ENCODE measurements at places on chromosomes 2 and 18.

DNA sequence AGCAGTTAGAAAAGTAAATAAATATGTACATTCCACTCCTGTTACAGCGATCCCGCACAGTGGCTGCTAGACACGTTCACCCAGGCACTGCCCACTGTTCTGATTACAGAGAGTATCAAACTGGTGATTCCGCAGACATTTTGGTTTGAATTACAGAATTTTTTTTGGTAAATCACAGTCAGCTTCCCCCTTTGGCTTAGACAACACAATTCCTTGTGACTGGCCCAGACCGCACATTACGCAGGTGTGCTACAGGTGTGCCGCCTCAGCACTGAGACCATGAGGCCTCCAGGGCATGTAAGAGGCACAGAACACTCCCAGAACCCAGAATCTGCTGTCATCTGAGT, 112.3 kb downstream of the PXDN start:
- H3K27me3 ChIP-seq: peaks cover 3% of the 10 kb centered on the region
- H3K36me3 ChIP-seq: no peaks in the 10 kb centered on the region
- H3K27ac ChIP-seq: no peak overlapping the region
- no peaks in the 10 kb centered on the region for H3K4me1 ChIP-seq
- no peak for DNase-seq

GRCh38 chr18:5895876-5896740, 786 bp upstream of the TMEM200C start:
- DNase-seq: no peak
- H3K27ac ChIP-seq: no peak overlapping the region
- H3K4me3 ChIP-seq: no peak overlapping the region

GRCh38 chr18:29982218-29982617, 1060.3 kb downstream of the DSC3 start:
- H3K27me3 ChIP-seq: no peaks in the 10 kb centered on the region
- H3K4me1 ChIP-seq: no peaks in the 10 kb centered on the region

- H3K4me1 ChIP-seq: peaks cover 5% of the 10 kb centered on the region
- no peak for DNase-seq
- no peak overlapping the region for H3K4me3 ChIP-seq
- H3K27me3 ChIP-seq: no peaks in the 10 kb centered on the region
Observed at GRCh38 chr2:238142382-238143205, 4.1 kb downstream of the KLHL30 start.

- peaks cover 37% of the 10 kb centered on the region for H3K4me1 ChIP-seq
- no peak overlapping the region for H3K4me3 ChIP-seq
- DNase-seq: no peak
- H3K27ac ChIP-seq: no peak overlapping the region
- peaks cover 29% of the 10 kb centered on the region for H3K36me3 ChIP-seq
- H3K27me3 ChIP-seq: no peaks in the 10 kb centered on the region
Observed at GRCh38 chr2:190678444-190679162, 29.7 kb downstream of the NAB1 start.

GRCh38 chr18:51430538-51430937, 233.1 kb upstream of the MEX3C start:
- no peak overlapping the region for H3K4me3 ChIP-seq
- no peaks in the 10 kb centered on the region for H3K36me3 ChIP-seq
- DNase-seq: no peak
- H3K4me1 ChIP-seq: peaks cover 15% of the 10 kb centered on the region

GRCh38 chr2:51997571-51997970, 965.6 kb upstream of the NRXN1 start:
- no peak overlapping the region for H3K4me3 ChIP-seq
- no peaks in the 10 kb centered on the region for H3K36me3 ChIP-seq

GRCh38 chr2:196604196-196604595, 35.3 kb upstream of the CCDC150 start:
- no peak overlapping the region for H3K4me3 ChIP-seq
- H3K4me1 ChIP-seq: no peaks in the 10 kb centered on the region
- H3K36me3 ChIP-seq: no peaks in the 10 kb centered on the region
- peaks cover 6% of the 10 kb centered on the region for H3K27me3 ChIP-seq

- H3K36me3 ChIP-seq: no peaks in the 10 kb centered on the region
- no peak overlapping the region for H3K4me3 ChIP-seq
- DNase-seq: no peak
- no peaks in the 10 kb centered on the region for H3K27me3 ChIP-seq
Observed at GRCh38 chr18:37285825-37286224, 279.8 kb downstream of the CELF4 start.

DNA sequence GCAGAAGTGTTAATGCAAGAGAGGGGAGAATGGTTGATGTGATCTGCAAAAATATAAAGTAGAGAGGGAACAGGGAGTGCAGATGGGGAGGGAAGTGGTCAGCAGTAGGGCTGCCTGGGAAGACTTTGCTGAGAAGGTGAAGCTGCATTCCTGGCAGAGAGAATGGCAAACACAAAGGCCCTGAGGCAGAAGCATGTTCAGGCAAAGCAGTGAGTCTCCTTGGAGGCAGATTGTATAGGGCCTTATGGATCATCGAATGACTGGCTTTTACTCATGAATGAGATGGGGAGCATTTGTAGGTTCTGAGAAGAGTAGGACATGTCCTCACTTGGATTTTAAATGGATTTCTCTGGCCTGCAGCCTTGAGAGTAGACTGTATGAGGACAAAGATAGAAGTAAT, 9.5 kb downstream of the ITGA6 start:
- peaks cover 6% of the 10 kb centered on the region for H3K27me3 ChIP-seq
- DNase-seq: no peak
- peaks cover 54% of the 10 kb centered on the region for H3K4me1 ChIP-seq
- H3K36me3 ChIP-seq: peaks cover 4% of the 10 kb centered on the region
- no peak overlapping the region for H3K27ac ChIP-seq

- no peaks in the 10 kb centered on the region for H3K36me3 ChIP-seq
- no peak overlapping the region for H3K27ac ChIP-seq
- no peaks in the 10 kb centered on the region for H3K27me3 ChIP-seq
Observed at GRCh38 chr18:42401131-42401673, 446.2 kb downstream of the PIK3C3 start.

GRCh38 chr2:38109732-38110181, 33.8 kb upstream of the CYP1B1 start:
- DNase-seq: no peak
- H3K36me3 ChIP-seq: no peaks in the 10 kb centered on the region
- no peak overlapping the region for H3K4me3 ChIP-seq

DNA sequence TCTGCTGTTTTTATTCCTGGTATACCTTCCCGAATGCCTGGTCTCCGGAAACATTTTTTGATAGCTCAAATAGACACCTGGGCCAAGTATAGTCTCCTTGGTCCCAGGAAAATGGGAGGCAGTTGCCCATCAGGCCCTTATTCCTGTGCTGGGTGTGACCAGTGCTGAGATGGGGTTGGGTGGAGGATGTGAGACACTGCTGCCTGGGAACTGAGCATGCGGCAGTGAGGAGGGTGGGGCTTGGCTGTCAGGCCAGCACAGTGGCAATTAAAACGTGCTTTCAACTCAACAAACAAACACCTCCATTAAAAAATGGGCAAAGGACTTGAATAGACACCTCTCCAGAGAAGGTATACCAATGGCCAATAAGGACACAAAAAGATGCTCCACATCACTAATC, 12.5 kb downstream of the KLHL29 start:
- no peak for DNase-seq
- H3K4me1 ChIP-seq: peaks cover 10% of the 10 kb centered on the region
- H3K4me3 ChIP-seq: no peak overlapping the region

GRCh38 chr2:141889788-141890187, 241.0 kb downstream of the LRP1B start:
- no peak overlapping the region for H3K27ac ChIP-seq
- H3K27me3 ChIP-seq: no peaks in the 10 kb centered on the region
- H3K4me3 ChIP-seq: no peak overlapping the region
- no peak for DNase-seq
- no peaks in the 10 kb centered on the region for H3K36me3 ChIP-seq
- no peaks in the 10 kb centered on the region for H3K4me1 ChIP-seq

GRCh38 chr2:72891091-72891818, 4.0 kb downstream of the SPR start:
- no peak for DNase-seq
- peaks cover 4% of the 10 kb centered on the region for H3K4me1 ChIP-seq

DNA sequence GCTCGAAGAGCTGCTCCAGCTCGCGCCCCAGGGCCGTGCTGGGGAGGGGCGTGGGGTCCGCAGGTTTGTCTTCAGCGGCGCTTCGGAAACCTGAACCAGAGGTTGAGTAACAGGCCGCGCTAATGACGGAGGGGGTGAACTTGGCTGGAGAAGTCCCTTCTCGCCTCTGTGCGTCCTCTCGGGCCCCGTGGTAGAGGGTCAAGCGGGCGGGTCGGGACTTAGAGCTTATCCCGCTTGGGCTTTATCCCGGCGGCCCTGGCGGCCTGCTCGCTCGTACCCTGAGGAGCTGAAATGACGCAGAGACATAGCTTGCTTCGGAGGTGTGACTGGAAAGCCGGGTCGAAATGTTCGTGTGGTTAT, 479 bp downstream of the RNMT start:
- peak; percentile 45 for DNase-seq
- peaks cover 61% of the 10 kb centered on the region for H3K4me1 ChIP-seq
- H3K36me3 ChIP-seq: peaks cover 44% of the 10 kb centered on the region
- H3K4me3 ChIP-seq: peak overlapping the region; percentile 88

- no peaks in the 10 kb centered on the region for H3K4me1 ChIP-seq
- DNase-seq: no peak
- no peak overlapping the region for H3K4me3 ChIP-seq
- no peak overlapping the region for H3K27ac ChIP-seq
- H3K27me3 ChIP-seq: no peaks in the 10 kb centered on the region
Observed at GRCh38 chr2:237355701-237356100, 58.3 kb downstream of the COL6A3 start.

GRCh38 chr2:68789603-68790002, 55.0 kb downstream of the ARHGAP25 start:
- DNase-seq: no peak
- H3K27ac ChIP-seq: no peak overlapping the region
- H3K4me1 ChIP-seq: peaks cover 28% of the 10 kb centered on the region
- peaks cover 45% of the 10 kb centered on the region for H3K36me3 ChIP-seq
- no peaks in the 10 kb centered on the region for H3K27me3 ChIP-seq

DNA sequence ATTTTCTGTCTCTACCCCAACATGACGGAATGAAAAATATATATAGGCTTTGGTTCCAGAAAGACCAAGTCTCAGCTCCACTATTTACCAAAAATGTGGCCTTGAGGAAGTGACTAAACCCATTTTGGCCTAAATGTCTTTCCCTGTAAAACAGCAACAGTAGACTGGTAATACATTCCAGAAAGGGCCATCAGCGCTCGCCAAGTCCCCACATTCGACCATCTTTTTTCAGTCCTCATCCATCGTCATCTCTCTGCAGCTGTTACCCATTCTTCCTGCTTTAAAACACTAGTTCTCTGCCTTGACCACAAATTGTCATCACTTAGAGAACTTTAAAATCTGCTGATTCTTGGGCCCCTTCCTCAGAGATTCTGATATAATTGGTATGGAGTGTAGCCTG, 183.8 kb upstream of the CTAGE1 start:
- no peak for DNase-seq
- no peak overlapping the region for H3K27ac ChIP-seq
- no peaks in the 10 kb centered on the region for H3K4me1 ChIP-seq
- no peaks in the 10 kb centered on the region for H3K36me3 ChIP-seq
- H3K27me3 ChIP-seq: peaks cover 5% of the 10 kb centered on the region
- H3K4me3 ChIP-seq: no peak overlapping the region

- peaks cover 6% of the 10 kb centered on the region for H3K27me3 ChIP-seq
- no peak overlapping the region for H3K27ac ChIP-seq
- H3K36me3 ChIP-seq: no peaks in the 10 kb centered on the region
- no peak overlapping the region for H3K4me3 ChIP-seq
- H3K4me1 ChIP-seq: peaks cover 15% of the 10 kb centered on the region
- no peak for DNase-seq
Observed at GRCh38 chr2:218434456-218434855, 15.5 kb downstream of the VIL1 start.

GRCh38 chr2:83970217-83970929, 488.7 kb downstream of the SUCLG1 start:
- no peaks in the 10 kb centered on the region for H3K4me1 ChIP-seq
- no peaks in the 10 kb centered on the region for H3K27me3 ChIP-seq
- DNase-seq: no peak
- no peak overlapping the region for H3K4me3 ChIP-seq
- no peaks in the 10 kb centered on the region for H3K36me3 ChIP-seq

DNA sequence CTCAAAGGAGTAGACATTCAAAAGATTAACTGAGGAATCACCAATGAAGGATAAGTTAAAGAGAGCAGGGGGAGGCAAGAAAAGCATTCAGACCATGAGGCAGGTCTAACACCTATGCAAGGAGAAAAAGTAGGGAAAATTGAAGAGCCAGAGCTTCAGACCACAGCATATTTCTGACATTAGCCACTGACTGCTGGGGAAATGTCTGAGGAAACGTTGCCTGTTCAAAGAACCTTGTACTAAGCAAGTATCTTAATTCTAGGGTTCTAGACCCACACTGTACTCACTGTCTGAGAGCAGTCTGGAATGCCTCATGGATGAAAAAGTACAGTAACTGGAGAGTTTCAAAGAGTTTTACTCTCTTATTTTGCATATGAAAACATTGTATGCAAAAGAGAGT, 39.5 kb upstream of the TFPI start:
- no peaks in the 10 kb centered on the region for H3K4me1 ChIP-seq

- peaks cover 41% of the 10 kb centered on the region for H3K36me3 ChIP-seq
- no peak overlapping the region for H3K4me3 ChIP-seq
- peaks cover 47% of the 10 kb centered on the region for H3K4me1 ChIP-seq
Observed at GRCh38 chr2:168494190-168494711, 38.2 kb downstream of the CERS6 start.

DNA sequence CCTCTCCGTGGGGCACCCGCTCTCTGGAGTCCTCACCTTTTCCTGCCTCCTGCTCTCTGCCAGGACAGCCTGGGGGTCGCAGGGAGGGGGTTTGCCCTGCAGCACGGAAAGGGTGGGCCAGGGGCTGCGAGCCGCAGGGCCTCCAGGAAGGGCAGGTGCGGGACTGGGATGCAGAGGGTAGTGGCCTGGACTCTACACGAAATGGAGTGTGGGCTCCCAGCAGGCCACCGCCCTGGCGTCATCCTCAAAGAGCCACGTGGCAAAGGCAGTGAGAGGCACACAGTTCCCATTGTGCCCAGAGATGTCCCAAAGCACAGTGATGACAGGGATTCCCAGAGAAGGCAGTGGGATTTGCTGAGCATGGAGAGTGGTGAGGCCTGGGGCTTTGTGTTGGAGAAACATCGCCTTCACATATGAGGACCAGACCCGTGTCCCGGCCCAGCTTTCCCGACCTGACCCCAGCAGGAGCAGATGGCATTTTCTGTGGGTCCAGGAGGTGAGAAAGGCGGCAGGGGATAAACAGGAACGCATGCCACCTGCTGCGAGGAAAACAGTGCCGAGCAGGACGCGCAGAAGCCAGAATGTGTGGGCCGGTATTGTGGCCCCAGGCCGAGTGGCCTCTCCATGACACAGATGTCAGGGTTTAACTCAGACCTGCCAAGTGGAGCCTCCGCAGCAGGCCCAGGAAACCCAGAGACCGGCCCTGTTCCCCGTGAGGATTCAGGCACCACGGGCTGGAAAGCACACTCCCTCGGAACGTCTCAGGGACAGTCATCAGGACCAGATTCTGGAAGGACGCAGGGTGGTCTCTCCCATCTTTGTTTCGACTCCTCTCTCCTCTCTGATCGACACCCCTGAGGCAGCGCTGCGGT, 855.5 kb upstream of the SALL3 start:
- no peaks in the 10 kb centered on the region for H3K4me1 ChIP-seq
- DNase-seq: no peak
- no peak overlapping the region for H3K27ac ChIP-seq
- H3K4me3 ChIP-seq: no peak overlapping the region
- no peaks in the 10 kb centered on the region for H3K27me3 ChIP-seq
- H3K36me3 ChIP-seq: no peaks in the 10 kb centered on the region

GRCh38 chr2:69652206-69652605, 8.7 kb upstream of the AAK1 start:
- DNase-seq: peak; percentile 18
- peaks cover 4% of the 10 kb centered on the region for H3K36me3 ChIP-seq
- H3K27me3 ChIP-seq: no peaks in the 10 kb centered on the region

All from activated CD8-positive, alpha-beta T cell treated with anti-CD3 and anti-CD28 coated beads, Interleukin-2, amount 10 ng/mL, durations not matched to agents 7 days and 5 days (primary cell).